ENCODE measurements at places on chromosomes 4 and X.

GRCh38 chrX:154411981-154412340 lies 622 bp downstream of the TAFAZZIN start:
- no peak for DNase-seq

DNA sequence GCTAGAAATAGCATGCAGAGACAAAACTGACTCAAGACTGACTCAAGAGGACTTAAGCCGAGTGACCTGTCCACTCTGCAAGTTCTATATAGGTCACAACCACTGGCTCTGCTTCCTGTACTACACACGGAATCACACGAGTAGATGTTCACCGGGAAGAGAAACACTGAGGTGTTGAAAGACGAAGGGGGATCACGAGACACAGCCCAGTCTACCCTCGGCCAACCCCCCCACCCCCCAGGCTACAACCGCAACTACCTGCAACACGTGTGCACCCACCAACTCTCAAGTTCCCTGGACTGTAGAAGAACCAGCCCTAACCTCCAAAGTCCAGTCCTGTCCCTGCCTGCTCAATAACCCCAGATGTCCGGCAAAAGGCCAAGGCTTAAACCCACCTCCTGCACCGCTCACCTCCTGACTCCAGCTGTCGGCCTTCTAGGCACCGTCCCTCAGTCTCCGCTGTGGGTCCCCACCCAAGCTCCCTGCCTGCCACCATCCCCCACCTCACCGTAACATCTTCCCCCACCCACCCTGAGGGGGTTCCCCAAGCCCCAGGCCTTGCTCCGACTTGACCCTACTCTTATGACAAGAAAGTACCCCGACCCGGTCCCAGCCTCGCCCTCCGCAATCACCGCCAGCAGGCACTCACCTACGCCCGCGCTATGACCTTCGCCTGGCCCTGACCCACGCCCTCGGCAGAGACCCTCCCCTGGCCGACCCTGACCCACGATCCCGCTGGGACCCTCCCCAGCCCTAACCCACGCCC lies 739 bp downstream of the GAK start:
- DNase-seq, result no peak

- no peak for DNase-seq
These were observed 392.3 kb downstream of the PACRGL start for GRCh38 chr4:21092531-21092930.

DNA sequence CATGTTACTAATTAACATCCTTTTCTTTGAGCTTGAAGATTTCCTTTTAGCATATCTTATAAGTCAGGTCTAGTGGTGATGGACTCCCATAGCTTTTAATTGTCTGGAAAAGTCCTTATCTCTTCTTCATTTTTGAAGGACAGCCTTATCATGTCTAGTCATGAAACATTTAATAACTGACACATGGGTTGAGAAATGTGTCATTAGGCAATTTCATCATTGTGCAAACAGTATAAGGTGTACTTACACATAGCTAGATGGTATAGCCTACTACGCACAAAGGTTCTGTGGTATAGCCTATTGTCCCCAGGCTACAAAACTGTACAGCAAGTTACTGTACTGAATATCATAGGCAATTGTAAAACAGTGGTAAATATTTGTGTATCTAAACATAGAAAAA lies 34.5 kb upstream of the ALG13 start:
- DNase-seq, result no peak

DNA sequence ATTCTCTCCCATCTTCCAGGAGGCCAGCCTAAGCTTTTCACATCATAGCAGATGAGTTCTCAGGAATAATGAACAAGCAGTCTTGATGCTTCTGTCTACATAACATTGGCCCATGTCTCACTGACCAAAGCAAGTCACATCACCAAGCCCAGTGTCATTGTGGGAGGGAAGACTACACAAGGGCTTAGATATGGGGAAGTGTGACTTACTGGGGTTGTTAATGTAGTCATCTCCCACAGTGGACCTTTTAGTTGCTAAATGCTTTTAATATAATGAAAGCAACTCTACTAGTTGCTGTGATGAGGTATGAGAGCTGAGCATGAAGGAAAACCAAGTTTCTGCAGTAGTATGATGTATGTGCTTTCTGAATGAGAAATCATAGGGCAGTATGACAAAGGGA lies 40.5 kb downstream of the TSPAN7 start:
- DNase-seq, result no peak

- DNase-seq, result no peak
These were observed 27.4 kb downstream of the SMARCA1 start for GRCh38 chrX:129495900-129496299.

GRCh38 chr4:79150820-79151416 lies 174.9 kb downstream of the NAA11 start:
- DNase-seq, result no peak

GRCh38 chr4:189773909-189774308 lies 166.8 kb upstream of the FRG1 start:
- no peak for DNase-seq

DNA sequence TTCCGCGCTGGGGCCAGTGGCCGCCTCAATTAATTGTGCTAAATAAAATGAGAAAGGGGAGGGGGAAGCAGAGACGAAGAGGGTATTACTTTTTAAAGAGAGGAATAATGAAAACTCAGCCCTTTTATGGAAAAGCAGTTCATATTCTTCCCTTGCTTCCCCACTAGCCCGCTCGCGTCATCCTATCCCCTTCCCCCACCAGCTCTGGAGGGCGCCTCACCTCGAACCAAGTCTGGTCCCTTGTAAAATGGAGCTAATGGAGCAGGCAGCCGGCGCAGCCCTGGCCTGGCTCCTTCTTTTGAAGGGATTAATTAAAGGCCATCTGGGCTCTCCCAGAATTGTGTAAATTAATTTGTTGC lies 511 bp upstream of the NKX6-1 start:
- DNase-seq, result no peak

- no peak for DNase-seq
These were observed 1088.8 kb downstream of the ADGRL3 start for GRCh38 chr4:62288808-62289541.

DNA sequence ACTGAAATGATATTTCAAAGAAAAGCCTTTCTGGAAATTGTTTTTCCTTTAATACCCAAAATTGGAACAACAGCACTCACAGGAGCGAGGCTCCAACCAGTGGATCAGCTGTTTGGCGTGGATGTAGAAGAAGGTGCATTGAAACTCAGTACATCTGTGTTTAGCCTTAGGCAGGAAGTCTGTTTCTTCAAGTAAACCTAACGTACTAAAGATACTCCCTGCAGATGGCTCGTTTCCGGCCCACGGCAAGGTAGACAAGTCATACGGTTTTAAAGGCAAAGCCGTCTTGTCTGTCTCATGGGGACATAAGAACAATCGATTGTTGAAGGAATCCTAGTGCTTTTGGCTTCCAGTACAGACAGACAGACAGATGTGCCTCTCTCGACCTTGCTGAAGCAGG lies 50.0 kb upstream of the CLCN4 start:
- no peak for DNase-seq

DNA sequence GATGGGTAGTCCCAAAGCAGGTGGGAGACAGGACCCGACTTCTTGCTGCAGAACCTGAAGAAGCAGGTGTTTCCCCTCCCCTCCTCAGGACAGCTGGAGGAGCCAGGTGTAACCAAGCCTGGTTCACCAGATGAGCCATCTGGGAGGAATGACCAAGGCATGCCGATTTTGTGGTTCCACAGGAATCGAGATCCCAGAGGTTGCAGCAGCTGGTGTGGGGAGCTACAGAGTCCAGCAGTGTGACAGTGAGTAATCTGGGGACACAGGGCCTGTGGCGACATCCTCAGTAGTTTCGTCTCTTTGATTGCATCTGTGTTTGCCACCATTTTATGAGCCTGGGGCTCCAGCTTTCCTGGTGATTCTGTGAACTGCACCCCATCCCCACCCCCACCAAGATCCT lies 2.6 kb upstream of the NDP start:
- no peak for DNase-seq

- DNase-seq, result no peak
These were observed 778.1 kb upstream of the GRID2 start for GRCh38 chr4:91525621-91526020.

GRCh38 chrX:10833299-10834169 lies 213.1 kb upstream of the MID1 start:
- no peak for DNase-seq

- DNase-seq, result no peak
These were observed 44.2 kb downstream of the EVC start for GRCh38 chr4:5755161-5755560.

- DNase-seq, result no peak
These were observed 4.8 kb downstream of the FRMPD3 start for GRCh38 chrX:107454302-107454701.

- no peak for DNase-seq
These were observed 63.1 kb downstream of the CCNI start for GRCh38 chr4:77012726-77013125.

DNA sequence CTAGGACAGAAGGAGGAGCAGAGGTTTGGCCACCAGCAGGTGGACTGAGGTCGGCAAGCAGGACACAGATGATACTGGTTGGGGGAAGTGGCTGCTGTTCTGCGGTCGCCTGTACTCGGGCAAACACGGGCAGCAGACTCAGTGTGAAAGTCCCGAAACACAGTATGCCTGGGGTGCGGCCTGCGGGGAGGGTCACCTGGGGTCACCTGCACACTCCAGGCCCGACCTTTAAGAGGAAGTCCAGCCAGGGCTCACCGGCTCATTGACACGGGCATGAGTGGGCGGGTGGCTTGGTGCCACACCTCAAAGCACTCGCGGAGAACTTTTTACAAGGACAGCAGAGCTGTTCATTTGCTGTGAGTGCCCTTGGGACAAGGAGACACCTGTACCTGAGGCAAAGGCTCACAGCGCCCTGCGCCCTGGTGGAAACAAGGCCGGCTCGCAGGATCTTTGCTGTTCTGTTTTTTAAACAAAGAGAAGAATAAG lies 71.5 kb upstream of the MXD4 start:
- no peak for DNase-seq

DNA sequence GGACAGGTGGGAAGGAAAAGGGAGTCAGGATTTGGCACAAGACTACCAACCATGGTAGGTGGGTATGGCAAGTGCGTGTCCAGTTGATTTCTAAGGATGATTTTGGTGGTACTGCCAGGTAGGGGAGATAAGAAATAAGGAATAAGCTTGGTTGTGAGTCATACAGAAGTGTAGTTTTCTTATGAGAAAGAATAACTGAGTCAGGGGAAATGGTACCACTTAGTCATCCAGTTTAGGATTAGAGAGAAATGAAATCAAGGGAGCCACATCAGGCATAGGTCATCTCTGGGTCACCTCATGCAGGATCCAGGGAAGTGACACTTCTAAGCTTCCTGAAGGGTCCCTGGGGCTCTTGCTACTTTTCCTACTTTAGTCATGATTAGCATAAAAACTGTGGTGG lies 107.1 kb upstream of the C1GALT1C1 start:
- no peak for DNase-seq

- DNase-seq, result no peak
These were observed 11.6 kb downstream of the DLG3 start for GRCh38 chrX:70456256-70456655.

DNA sequence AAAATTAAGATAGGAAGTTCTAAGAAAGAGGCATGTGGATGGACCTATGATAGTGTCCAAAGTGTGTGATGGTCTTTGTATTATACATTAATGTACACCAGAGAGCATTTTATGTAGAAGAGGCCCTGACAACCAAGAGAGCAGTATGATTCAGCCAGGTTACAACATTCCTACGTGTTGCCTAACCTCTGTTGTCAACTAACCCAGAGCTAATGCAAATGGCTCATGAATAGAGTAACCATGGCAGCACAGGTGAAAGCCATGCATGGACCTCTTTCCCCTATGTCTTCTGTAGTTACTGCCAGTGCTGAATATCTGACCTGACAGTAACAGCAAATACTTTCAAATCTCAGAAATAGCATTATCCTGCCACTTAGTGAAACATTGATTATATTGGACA lies 255.6 kb downstream of the NDST4 start:
- no peak for DNase-seq

GRCh38 chr4:101944649-101945048 lies 154.1 kb downstream of the BANK1 start:
- DNase-seq, result no peak

DNA sequence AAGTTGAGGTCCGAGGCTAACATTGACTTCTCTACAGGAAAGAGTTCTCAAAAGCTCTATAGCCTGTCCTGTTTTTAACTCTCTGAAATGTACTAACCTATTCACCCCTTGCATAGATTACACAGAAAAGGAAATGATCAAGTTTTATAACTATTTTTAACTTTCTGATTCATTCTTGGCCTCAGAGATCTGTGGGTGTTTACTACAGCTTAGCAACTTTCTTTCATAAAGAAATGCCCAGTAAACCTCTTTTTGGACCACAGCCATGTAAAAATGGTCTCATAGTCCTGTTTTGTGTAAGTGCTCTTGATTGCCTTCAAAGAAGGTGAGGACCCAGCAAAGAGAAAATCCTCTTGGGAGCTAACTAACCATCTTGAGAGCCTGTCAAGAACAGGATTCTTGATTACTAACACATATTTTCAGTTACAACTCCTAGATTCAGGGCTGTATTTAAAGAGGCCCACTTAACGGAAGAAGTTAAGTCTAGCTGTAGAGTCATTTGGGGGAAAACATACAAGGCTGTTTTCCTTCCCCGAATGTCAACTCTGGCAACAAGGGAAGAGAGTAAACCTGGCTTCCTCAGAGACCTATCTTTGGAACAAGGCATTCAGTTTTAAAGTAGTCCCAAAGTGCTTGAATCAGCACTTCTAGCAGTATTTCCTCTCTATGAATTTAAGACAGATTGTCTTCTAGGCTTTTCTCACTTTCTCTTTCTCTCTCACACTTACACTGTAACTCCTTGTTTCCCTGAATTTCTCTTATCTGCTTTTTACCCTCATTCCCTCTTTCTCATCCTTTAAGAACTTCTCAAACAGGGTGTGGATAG lies 78.2 kb downstream of the IL21 start:
- DNase-seq, result no peak

DNA sequence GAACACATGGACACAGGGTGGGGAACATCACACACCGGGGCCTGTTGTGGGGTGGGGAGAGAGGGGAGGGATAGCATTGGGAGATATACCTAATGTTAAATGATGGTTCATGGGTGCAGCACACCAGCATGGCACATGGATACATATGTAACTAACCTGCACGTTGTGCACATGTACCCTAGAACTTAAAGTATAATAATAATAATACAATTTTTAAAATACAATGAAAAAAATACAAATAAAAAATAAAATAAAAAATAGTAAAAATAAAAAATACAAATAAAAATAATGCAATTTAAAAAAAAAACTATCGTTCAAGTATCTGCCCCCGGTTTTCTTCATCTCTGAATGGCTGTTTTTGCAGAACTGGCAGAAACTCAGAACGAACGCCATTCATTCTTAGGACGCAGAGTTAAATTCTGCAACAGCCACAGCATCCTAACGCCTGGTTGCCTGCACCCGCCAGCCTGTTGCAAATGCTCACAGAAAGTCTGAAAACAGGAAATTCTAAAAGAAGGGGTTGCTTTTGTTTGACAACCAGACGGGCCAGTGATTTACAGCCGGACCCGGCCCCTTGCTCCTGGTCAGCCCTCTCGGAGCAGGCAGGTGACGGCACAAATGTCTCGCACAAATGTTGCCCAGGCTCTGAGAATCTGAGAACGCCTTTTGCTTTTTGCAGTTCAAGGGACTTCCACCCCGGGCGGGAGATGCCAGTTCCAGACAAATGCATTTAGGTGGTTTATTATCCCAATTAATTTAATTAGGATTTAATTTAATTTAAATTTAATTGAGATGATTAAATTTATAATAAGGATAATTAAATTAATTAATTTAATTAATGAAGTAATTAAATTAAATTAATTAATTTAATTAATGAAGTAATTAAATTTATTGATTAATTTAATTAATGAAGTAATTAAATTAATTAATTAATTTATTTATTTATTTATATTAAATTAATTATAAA lies 47.8 kb downstream of the CRLF2 start:
- DNase-seq, result no peak
